ENCODE measurements at places on chromosomes 4 and X.

DNA sequence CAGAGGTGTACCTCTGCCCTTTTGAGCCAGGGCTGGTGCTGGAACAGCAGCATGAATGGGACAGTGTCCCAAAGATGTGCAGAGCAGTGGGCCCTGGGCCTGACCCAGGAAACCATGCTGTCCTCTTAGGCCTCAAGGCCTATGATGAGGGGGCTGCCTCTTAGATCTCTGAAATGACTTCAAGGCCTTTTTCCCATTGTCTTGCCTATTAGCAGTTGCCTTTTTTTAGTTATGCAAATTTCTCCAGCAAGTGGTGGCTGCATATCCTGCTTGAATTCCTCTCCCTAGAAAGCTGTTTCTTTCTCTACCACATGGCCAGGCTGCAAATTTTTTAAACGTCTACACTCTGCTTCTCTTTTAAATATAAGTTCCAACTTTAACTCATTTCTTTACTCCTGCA lies 160.3 kb downstream of the CFAP299 start:
- DNase-seq = no peak

DNA sequence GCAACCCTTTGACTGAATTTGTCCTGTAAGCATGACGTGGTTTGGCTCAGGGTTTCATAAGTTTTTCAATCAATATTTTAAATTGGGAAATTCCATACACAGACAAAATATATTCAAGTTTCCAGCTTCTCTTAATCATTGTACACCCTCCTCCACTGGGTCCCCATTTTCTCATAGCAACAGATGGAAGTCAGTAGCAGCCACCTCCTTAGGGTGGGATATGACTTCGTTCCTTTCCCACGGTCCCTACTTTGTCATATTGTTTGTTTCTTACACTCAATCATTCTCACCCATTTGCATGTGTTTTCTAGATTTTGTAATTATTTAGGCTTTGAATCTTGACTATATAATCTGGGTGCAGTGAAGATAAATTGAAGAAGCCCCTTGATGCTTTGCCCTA lies 664.5 kb upstream of the IGFBP7 start:
- DNase-seq = no peak

DNA sequence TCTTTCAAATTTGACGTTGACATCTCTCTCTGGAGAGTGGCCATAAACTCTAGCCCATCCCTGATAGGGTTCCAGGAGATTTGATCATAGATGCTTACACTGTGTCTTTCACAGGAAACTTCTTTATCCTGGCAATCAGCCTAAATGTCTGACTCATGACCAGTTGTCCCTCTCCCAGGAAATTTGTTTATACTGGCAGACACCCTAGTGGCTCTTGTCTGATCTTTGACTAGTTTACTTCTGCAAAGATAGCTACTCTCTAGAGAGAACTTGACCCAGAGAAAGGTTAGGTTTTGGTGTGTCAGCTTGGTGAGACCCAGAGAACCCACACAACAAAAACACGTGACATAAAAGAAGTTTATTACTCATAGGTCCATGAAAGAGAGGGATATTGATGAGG lies 509.8 kb downstream of the CENPC start:
- DNase-seq = no peak

DNA sequence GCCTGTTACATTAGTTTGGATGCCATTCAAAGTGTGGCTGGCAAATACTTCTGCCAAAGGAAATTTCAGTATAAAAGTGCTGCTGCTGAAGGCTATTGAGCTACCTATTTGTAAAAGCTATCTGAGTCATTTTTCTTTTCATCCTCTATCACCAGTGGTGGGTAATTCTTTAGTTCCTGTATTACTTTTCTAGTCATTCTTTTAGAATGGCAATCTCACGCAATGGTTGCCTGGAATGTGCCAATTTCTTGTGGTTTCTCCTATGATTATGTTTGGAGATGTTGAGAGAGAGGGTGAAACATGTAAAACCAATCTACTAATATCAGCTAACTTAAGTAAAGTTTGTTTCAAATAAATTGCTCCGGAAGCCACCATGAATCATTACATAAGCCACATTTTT lies 685.0 kb downstream of the RAPGEF2 start:
- no peak for DNase-seq

All from breast epithelium (tissue), 4 donors.